T-cell (primary cell): ENCODE measurements at places on chromosomes 12 and 14. TPM values are rescaled to one million over a fixed set of nuclear protein-coding genes. Genes with fewer than 3 reads are reported as not detected.

Gene GZMH
- total RNA-seq = 21.3 TPM

Gene JAG2
- 0.76 TPM for total RNA-seq

Gene MYO1H
- total RNA-seq = not detected

- DNase-seq = no peak
These were observed 124.4 kb upstream of the PZP start for GRCh38 chr12:9332564-9332963.
